ENCODE measurements at places on chromosomes 7 and 10. TPM values are rescaled to one million over a fixed set of nuclear protein-coding genes. Genes with fewer than 3 reads are reported as not detected.

RFC2 gene
- 53.4 TPM for total RNA-seq

SPDYE11 gene
- not detected for total RNA-seq

C10orf62 gene
- total RNA-seq: not detected

COBL gene
- not detected for total RNA-seq

SUN3 gene
- total RNA-seq: not detected

GNAI1 gene
- 40.9 TPM for total RNA-seq

GPR15LG gene
- not detected for total RNA-seq

CLCN1 gene
- not detected for total RNA-seq

LIPN gene
- total RNA-seq: not detected

RBP4 gene
- not detected for total RNA-seq

TFR2 gene
- total RNA-seq: 0.39 TPM

HTRA1 gene
- 420 TPM for total RNA-seq

LRRC18 gene
- not detected for total RNA-seq

ASB13 gene
- 14.1 TPM for total RNA-seq

CFAP70 gene
- total RNA-seq: 0.55 TPM

NPFFR1 gene
- total RNA-seq: not detected

SGPL1 gene
- 31.1 TPM for total RNA-seq

LRRC72 gene
- not detected for total RNA-seq

H2BK1 gene
- total RNA-seq: not detected

NOLC1 gene
- total RNA-seq: 155 TPM

AHCYL2 gene
- 16.6 TPM for total RNA-seq

MAGI2 gene
- 0.23 TPM for total RNA-seq

DIP2C gene
- 2.0 TPM for total RNA-seq

INMT gene
- total RNA-seq: not detected

SCIN gene
- total RNA-seq: not detected

CROT gene
- 6.8 TPM for total RNA-seq

SMKR1 gene
- total RNA-seq: not detected

ACHE gene
- total RNA-seq: 0.31 TPM

Data from hair follicular keratinocyte (primary cell).